AG09309 (cell line): ENCODE measurements at places on chromosomes 2 and 18.
A peak's percentile ranks its signal among the peaks of the same experiment; 100 is the strongest.

DNA sequence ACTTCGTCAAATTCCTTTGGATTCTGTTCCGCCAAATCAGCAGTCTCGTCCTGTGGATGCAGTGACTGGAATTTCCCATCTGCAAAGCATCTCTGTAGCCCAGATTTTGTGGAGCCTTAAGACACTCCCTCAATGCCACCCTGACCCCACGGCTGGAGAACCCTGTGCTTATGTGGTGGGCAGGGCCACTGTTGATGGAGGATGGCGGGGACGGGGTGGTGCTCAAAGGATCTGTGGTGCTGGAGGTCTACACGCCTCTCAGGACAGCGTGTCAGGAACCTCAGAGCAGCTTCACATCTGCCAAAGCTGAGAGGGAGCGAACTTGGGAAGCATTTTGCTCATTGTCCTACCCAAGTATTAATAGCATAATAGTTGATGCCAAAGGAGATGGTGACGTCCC is 200.1 kb downstream of the MGAT5 start:
- no peak for DNase-seq

DNA sequence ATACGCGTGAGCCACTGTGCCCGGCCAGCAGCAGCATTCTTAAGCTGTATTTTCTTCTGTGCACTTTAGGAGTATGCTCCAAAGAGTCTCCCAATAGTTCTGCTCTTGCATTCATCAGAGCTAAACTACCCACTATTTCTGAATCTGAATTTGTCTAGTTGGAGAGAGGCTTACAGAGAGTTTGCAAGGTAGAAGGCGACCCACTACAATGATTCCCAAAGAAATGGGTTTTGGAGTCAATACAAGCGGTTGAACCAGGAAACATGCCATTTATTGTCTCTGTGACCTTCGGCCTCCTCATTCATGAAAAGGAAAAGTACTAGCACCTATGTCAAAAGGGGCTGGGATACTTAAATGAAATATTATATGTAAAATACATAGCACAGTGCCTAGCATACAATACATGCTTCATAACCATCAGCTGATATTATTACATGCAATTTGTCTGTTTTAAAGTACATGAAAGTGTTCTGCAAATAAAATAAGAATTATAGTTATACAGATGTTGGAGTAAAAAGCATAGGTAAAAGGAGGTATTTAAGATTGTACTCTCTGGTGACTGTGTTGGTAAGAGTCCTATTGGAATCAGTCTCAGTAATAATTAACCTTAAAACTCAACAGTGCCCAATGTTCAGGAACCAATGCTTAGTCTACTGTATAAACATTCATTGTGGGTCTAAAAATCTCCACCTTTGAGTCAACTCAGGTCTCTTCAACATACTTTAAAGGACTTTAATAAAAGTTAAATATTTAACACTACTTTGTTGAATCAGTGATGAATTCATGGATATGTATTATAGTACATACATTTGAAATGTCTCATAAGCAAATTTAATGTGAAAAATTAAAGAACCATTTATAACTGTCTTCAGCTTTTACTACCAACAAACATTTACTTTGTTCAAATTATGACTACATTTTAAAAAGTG is 89.8 kb upstream of the GRB14 start:
- no peak for DNase-seq

- DNase-seq = peak; percentile 38
These were observed 42.9 kb upstream of the SLC35F5 start for GRCh38 chr2:113799375-113799774.

DNA sequence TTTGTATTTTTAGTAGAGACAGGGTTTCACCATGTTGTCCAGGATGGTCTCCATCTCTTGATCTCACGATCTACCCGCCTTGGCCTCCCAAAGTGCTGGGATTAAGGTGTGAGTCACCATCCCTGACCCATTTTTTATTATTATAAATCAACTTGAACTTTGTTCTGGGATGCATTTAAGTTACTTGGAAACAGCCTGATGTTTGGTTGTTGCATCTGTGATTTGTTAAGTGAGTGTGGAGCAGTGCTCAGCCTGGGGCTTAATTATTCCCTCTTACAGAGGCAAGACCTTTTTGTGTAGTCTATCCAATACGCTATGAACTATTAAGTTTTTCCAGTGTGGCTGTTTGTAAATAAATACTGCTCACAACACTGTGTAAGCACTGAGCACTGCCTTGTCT is 32.6 kb downstream of the MTA3 start:
- no peak for DNase-seq

DNA sequence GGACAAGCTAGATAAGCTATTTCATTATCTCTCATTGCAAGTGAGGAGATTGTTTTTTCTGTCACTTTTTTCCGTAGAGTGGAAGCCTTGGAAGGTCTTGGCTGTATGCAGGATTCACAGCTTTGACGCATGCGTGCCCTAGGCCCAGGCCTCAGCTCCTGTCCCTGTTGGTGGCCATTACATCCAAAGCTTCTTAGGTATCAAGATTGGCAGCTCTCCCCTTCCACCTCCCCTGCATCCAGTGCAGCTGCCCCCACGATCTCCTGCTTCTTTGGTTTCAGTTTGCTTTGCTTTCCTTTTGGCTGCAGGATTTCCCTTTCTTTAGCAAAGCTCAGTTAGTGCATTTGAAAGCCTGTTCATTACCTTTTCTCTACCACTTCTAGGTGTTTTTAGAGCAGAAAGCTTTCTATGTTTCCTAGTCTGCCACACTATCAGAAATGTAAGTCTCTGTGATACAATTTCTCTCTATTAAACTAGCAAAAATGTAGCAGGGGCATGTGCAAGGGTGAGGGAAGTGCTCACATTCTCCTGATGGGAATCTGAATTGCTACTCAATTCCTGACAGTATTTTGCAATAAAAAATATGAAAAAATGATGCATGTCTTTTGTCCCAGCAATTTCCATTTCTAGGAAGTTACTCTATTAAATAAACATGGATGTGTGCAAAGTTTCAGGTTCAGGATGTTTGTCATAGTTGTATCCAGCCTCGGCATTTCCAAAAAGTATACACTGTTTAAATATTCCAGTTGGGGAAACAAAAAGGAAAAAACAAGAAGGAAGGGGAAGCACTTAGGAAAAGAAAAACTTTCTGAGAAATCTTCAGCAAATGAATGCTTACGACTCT is 91.2 kb downstream of the LIPG start:
- no peak for DNase-seq

- no peak for DNase-seq
These were observed 650.8 kb upstream of the FANCL start for GRCh38 chr2:58891828-58892377.

- DNase-seq = no peak
These were observed 1.7 kb upstream of the LDLRAD4 start for GRCh38 chr18:13216711-13217465.

GRCh38 chr2:55049821-55050099 is 491 bp downstream of the RTN4 start:
- DNase-seq = no peak

GRCh38 chr2:197339496-197340220 is 29.1 kb upstream of the ANKRD44 start:
- DNase-seq = no peak

- DNase-seq = no peak
These were observed 65.9 kb upstream of the RAB27B start for GRCh38 chr18:54762386-54762785.

- no peak for DNase-seq
These were observed 33.2 kb upstream of the VIT start for GRCh38 chr2:36663295-36663694.

GRCh38 chr2:19711470-19712372 is 190.1 kb downstream of the TTC32 start:
- DNase-seq = peak; percentile 89

- no peak for DNase-seq
These were observed 242.0 kb downstream of the HDAC4 start for GRCh38 chr2:239158641-239159475.

GRCh38 chr2:206881708-206882410 is 57.5 kb upstream of the CPO start:
- no peak for DNase-seq

DNA sequence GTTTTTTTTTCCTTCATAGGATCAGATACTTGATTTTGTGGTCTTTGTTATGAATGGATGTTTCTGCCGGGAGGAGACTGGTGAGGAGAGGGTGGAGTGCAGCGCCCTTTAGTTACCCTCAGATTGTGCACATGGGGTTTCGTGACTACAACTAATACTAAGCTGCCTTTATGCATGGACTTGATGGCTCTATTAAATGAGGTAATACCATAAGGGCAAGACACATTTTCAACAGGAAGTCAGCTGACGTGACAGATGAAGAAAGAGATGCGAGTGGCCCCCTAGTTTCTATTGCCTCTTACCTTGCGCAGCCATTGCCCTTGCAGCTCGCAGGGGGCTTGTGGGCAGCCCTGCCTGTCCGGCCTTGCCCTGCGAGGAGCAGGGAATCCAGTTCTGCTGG is 24.4 kb downstream of the ZNF407 start:
- no peak for DNase-seq

- no peak for DNase-seq
These were observed 59.2 kb downstream of the DOCK10 start for GRCh38 chr2:224982910-224983711.

DNA sequence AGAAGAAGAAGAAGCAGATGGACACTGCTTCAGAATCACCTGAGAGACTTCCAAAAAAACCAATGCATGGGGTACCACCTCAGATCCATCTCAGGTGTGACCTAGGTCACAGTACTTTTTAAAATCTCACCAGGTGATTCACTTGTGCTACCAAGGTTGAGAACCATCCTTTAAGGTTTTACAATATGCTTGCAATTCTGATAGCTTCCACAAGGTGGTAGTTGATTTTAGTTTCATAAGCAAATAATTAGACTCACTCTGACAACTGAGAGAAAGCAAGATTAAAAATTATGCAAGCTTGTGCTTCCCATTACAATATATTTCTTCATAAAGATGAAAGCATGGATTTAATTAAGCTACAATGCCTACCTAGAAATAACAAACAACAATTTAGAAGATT is 355.1 kb downstream of the EN1 start:
- DNase-seq = no peak

DNA sequence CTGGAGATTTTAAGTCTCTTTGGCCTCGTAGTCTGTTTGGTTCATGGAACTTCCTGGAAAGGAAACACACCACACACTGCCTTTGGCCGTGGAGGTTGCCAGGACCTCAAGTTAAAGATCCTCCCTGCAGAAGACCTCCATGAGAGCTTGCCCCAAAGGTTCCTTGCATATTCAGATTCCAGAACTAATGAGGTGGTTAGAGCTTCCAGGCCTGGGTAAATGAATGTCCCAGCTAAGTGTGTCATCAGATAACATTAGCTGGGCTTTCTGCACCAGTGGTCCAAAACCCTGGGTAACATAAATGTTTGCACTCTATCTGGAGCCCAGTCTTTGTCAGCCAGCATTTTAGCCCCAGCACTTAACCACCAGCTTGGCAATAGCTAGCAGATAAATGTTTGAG is 122.1 kb upstream of the EML6 start:
- no peak for DNase-seq

- no peak for DNase-seq
These were observed 97.2 kb upstream of the FAM136A start for GRCh38 chr2:70399046-70399445.

GRCh38 chr2:1590596-1591460 is 153.5 kb downstream of the PXDN start:
- DNase-seq = no peak

GRCh38 chr2:224098481-224099230 is 59.6 kb upstream of the SERPINE2 start:
- no peak for DNase-seq

GRCh38 chr2:191299866-191300265 is 54.7 kb downstream of the MYO1B start:
- no peak for DNase-seq

DNA sequence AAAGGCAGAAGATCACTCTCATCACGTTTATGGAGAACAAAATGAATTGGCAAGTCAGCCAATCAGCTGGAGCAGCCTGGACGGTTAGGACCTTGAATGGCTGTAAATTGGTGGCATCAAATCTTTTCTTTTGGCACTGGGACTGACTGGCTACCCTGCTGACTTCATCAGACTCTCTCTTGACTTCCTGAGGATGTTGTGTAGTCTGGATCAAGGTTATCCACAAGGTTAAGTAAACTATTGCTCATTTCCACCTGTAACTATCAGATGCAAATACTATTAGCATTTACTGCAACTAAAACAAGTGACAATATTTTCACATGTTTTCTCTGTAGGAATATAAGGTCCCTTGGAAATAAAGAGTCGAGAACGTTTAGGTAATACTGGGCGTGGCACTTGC is 134.3 kb upstream of the RASGRP3 start:
- DNase-seq = no peak
